Breast epithelium (tissue), 4 donors: ENCODE measurements at places on chromosomes 4 and X.

DNA sequence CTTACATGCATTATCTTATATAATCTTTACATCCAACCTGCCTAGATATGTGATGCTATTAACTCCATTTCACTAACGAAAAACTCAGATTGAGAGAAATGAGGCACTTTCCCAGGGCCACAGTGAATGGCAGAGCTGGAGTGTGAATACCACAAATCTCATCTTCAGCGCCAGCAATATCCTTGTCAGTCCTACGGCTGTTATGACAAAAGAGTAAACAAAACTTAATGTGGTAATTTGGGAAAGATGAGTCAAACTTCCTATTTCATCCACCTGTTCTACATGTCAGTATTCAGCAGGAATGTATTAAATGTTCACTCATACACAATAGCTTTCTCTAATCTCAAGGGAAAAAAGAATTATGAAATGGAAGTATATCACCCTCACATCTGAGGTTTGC lies 56.9 kb downstream of the FAT1 start:
- H3K4me1 ChIP-seq: no peaks in the 10 kb centered on the region
- H3K4me3 ChIP-seq: no peak overlapping the region
- no peaks in the 10 kb centered on the region for H3K27me3 ChIP-seq
- H3K27ac ChIP-seq: no peak overlapping the region
- no peak for DNase-seq

- H3K27me3 ChIP-seq: peaks cover 4% of the 10 kb centered on the region
- no peak overlapping the region for H3K4me3 ChIP-seq
- H3K36me3 ChIP-seq: no peaks in the 10 kb centered on the region
- no peaks in the 10 kb centered on the region for H3K4me1 ChIP-seq
These were observed 20.3 kb upstream of the SLC25A4 start for GRCh38 chr4:185122681-185123345.

DNA sequence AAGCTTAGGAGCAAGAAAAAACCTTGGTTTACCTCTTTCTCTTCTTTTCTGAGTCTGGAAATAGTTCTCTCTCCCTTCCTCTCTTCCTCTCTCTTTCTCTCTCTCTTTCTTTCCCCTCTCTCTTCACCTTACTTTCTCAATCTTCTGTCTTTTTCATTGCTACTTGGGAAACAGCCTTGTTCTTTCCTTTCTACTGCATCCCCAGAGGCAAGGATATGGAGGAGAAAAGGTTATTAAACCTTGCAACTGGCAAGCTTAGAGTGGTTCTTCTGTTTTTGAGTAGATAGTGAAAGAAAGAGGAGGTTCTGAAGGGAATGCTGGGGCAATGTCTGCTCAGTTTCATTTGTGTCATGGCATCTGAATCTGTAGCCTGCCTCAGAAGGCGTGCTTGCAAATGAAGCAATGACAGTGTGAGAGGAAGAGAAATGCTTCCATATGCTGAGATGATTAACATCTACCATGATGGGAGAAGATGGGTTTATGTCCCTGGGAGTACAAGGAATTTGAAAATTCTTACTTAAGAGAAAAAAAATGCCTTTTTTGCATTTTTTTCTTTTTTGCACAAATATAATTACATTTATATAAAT lies 190.6 kb downstream of the CEP135 start:
- no peaks in the 10 kb centered on the region for H3K27me3 ChIP-seq
- H3K36me3 ChIP-seq: no peaks in the 10 kb centered on the region
- H3K4me1 ChIP-seq: no peaks in the 10 kb centered on the region
- no peak overlapping the region for H3K27ac ChIP-seq
- DNase-seq: no peak

- DNase-seq: no peak
- no peaks in the 10 kb centered on the region for H3K27me3 ChIP-seq
- H3K4me3 ChIP-seq: no peak overlapping the region
- H3K36me3 ChIP-seq: no peaks in the 10 kb centered on the region
- no peak overlapping the region for H3K27ac ChIP-seq
- no peaks in the 10 kb centered on the region for H3K4me1 ChIP-seq
These were observed 78.0 kb downstream of the HCCS start for GRCh38 chrX:11189097-11189496.

DNA sequence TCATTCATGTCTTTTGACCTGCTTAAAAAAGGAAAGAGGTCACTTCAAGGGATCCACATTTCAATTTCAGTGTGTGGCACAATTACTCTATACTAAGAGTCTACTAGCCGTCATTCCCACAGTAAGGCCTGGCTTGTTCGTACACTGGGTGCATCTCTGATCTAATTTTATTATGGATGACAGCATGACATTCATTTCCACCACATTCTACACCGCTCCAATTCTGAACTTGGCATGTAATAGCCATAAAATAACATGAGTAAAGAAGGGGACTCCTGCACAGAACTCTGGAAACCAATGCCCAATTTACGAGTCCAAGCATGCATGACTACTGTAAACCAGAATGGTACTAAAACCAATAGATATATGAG lies 51.1 kb downstream of the HAND2 start:
- H3K27ac ChIP-seq: no peak overlapping the region
- H3K27me3 ChIP-seq: no peaks in the 10 kb centered on the region
- no peaks in the 10 kb centered on the region for H3K4me1 ChIP-seq
- H3K36me3 ChIP-seq: no peaks in the 10 kb centered on the region
- DNase-seq: no peak
- H3K4me3 ChIP-seq: no peak overlapping the region

DNA sequence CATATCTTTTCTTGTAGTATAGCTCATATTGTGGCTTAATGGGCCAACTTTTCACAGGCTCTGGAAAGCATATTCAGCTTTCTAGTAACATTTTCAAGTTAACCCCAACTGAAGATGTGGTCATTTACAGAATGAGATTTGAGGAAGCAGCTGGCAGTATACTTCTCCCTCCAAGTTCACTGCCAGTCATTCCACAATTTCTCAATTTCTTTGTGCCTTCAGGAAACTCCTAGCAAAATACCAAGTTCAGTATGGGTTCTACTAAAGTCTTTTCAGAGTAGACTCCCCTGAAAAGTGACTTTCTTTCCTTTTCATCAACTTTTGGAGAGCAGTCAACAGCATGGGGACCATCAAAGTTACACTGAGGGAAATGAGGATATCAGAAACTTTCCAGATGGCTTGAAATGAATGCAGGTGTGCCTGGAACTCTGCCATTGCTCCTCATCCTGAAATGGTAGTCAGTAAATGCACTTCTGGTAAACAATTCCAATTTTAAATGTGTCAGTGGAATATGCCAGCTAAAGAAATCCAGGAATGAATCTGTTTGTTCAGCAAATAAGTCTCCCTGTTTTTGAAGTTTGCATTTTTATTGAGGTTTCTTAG lies 81.5 kb upstream of the TEX13D start:
- no peaks in the 10 kb centered on the region for H3K27me3 ChIP-seq
- no peaks in the 10 kb centered on the region for H3K36me3 ChIP-seq
- no peak for DNase-seq
- H3K4me1 ChIP-seq: no peaks in the 10 kb centered on the region
- no peak overlapping the region for H3K4me3 ChIP-seq
